ENCODE measurements at places on chromosomes 4 and X.
A peak's percentile ranks its signal among the peaks of the same experiment; 100 is the strongest.

DNA sequence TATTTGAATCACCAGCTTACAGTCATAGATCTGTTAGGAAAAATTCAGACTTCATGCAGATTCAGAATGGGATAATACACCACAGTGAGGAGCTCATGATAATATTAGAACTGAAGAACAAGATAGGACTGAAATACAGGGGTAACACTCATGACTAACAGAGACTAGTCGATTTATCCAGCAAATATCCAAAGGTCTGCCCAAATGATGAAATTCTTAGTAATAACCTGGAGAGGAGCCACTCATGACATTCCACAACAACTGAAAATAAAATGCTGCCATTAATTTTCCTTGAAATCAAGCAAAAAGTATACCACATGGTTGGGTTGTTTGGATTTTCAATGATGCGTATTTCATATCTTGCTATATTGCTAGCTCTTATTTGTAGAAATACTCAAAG is 903.7 kb upstream of the ADGRL3 start:
- DNase-seq, result no peak

DNA sequence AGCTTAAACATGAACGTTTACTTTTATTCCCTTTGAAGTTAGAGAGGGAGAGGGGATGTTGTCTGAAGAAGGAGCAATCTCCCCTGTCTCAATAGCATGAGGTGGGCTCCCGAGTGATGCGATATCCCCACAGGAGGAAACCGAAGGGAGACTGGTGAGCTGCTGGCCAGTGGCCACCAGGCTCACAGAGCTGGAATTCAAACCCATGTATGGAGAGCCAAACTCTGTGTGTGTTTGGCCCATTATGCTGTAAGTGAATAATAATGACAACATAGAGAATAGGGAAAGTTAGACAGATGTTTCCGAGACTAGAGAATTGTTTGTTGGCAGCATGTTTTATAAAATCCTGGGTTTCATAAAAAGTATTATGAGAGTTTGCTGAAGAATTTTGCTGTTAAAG is 66.1 kb upstream of the CLNK start:
- peak; percentile 71 for DNase-seq

- no peak for DNase-seq
Observed at GRCh38 chr4:70544279-70544868, 26.0 kb downstream of the AMTN start.

DNA sequence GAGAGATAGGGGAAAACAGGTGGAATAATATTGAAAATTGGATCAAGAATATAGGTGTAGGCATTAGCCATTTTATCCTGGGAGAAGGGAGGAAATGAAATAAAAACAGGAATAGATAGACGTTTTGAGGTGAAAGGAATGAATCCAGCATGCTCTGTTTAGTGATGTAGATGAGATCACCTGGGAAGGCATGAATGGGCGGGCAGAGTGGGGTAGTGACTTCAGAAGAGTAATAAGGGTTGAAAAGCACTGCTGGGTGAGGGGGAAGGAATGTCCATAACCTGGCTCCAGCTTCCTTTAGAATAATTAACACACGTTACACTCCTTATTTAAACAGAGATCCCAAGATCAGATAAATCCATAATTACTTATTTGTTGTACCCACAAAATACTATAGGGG is 191.1 kb upstream of the ANXA3 start:
- DNase-seq, result no peak

GRCh38 chrX:14777525-14777924 is 95.3 kb downstream of the FANCB start:
- DNase-seq, result no peak

DNA sequence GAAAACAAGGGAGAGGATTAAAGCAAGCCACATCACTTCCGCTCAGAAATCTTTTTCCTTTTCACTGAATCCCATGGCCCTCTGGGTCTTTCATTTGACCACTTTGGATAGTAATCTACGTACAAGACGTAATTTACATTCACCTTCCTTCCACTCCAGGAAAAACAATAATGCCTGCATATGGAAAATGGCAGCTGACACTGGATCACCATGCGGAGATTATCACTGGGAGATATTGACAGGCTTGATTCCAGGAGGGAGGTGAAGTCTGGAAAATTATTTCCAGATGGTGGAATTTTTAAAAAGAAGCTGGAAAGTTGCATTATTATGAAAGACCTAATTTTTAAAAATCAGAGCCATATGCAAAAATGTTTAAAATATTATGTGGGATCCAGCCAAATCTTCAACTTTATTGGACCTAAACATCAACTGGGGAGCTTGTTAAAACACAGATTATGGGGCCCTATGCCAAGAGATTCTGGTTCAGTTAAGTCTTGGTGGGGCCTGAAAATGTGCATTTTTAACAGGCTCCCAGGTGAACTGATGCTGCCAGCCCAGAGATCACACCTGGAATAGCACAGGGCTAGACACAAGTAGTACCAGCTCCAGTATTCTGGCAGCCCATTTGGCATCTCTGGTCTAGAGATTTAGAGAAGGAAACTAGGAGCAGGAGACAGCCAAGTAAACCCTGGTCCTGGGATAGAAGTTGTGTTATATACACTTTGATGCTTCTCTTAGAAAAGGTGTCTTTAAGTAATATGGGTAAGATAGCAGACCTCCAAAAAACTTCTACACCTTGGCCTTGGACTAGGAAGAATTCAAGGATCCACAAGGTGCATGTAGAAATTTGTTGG is 290.3 kb upstream of the LDB2 start:
- DNase-seq, result peak; percentile 87

- no peak for DNase-seq
Observed at GRCh38 chrX:1542994-1543725, 6.2 kb upstream of the P2RY8 start.

- no peak for DNase-seq
Observed at GRCh38 chrX:149515954-149516602, 11.0 kb upstream of the IDS start.

GRCh38 chr4:4791299-4792111 is 68.0 kb upstream of the MSX1 start:
- DNase-seq, result no peak

- DNase-seq, result no peak
Observed at GRCh38 chr4:25271866-25272265, 38.0 kb downstream of the PI4K2B start.

GRCh38 chr4:89720981-89721380 is 116.0 kb downstream of the SNCA start:
- DNase-seq, result no peak

DNA sequence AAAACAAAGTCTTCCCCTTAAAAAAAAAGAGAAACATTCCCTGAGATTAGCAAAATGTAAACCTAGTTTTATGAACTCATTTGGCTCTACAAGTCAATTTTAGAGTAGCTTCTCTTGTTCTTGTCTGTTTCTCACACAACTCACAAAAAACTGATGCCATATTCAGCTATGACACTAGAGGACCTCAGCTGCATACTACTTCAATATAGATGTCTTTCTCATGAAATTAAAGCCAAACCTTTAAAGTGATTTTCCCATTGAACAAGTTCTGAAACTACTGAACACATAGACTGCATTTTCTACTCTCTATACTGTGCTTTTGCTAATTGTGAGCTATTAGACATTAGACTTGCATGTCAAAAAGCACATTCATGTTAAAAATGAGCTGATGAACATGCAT is 49.8 kb downstream of the TBCK start:
- DNase-seq, result peak; percentile 56

GRCh38 chr4:17066236-17066635 is 167.8 kb upstream of the LDB2 start:
- no peak for DNase-seq

- no peak for DNase-seq
Observed at GRCh38 chr4:111494471-111494870, 650.8 kb upstream of the FAM241A start.

DNA sequence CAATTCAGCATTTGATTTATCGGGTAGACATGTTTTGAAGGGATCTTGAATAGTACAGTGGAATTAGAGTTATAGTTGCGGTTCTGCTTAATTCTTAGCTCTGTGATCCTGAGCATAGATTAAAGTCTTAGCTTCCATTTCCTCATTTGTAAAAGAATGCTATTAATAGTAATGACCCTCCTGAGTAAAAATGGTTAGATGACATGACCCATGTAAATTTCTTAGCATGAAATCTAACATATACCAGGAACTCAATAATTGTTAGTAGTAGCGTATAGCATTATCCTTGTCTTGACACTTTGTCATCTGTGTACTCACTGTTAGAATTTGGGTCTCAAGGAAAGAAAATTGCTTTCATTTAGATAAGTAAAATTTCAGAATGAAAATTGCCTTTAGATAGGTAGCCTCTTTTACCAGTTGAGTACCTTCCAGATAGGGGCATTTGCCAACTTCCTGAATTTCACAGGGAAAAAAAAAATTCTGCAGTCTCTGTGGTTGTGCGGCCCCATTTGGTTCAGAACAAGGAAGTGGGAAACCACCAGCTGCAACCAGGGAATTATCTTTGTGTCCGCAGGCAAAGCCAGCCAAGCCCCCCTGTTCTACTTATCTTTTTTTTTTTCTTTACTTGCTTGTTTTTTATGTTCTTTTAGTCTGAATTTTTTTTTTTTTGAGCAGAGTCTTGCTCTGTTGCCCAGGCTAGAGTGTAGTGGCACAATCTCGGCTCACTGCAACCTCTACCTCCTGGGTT is 86.9 kb downstream of the TMEM164 start:
- DNase-seq, result no peak

- no peak for DNase-seq
Observed at GRCh38 chrX:80511969-80512760, 91.9 kb downstream of the TENT5D start.

- no peak for DNase-seq
Observed at GRCh38 chrX:149829751-149830191, 48.0 kb downstream of the MAGEA9 start.

DNA sequence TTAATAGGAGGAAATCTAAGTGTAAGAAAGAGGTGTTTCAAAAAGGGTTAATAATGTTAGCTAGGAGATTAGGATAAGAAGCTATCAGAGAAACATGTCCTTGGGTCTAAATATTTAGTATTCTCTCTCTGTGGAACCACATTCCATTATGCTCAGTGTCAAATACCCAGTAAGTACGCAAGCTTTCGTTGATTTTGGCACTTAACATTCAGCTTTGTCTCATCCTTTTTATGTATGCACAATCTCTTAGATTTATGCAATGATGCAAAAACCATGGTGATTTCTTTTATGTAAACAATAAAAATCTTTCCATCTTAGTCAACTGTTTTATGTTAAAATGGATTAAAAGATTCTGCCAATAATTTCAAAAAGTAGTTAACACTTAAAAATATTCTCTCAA is 129.2 kb downstream of the KLHL13 start:
- DNase-seq, result no peak

DNA sequence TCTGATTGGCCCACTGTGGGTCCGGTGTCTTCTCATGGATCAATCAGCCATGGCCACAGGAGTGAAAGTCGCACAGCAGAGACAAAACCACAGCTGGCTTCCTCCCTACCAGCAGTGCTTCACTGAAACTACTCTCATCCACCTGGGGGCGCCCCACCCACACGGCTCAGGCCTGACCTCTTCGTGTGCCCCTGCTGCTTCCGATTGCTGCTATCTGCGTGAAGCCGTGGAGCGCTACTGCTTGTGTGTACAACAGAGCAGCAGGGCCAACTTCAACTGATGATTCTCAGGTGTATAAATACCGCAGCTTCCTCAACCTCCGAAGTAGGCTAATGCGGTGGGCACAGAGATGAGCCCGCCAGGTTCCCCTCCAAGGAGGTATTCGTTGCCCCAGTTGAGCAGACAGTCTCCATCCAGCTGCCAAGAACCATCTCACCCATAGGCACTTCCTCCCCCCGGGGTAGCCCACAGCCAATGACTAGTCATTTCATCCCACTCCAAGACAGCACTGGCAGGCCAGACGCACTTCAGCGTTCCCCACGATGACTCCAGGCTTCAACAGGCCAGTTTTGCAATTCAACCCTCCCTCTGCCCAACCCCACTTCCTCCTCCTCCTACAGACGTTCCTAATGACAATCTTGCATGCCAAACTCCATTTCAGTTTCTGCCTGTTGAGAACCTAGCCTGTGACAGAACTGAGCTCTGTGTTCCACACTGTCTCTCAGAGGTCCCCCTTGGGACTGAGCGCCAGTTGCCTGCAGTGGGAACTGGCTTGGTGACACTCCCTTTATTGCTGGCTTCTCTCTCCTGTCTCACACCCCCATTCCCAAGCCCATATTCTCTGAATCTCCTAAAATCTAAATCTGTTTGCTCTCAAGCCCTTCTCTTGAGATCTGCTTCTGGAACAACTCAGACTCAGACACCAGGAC is 41.3 kb upstream of the ATP6AP2 start:
- DNase-seq, result peak; percentile 9

DNA sequence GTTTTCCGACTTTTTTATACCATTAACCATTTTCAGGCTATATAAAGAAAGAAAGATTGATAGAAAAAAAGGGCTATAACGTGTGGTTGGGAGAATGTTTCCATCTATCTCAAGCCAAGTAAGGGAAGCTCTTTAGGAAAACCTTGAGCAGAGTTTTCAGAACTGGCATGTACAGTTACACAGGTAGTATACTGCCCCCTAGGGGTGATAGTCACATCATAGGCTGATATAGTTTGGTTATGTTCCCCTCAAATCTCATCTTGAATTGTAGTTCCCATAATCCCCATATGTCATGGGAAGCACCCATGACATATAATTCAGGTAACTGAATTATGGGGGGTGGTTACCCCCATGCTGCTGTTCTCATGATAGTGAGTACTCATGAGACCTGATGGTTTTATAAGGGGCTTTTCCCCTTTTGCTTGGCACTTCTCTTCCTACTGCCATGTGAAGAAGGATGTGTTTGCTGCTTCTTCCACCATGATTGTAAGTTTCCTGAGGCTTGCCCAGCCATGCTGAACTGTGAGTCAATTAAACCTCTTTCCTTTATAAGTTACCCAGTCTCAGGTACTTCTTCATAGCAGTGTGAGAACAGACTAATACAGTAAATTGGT is 186.8 kb downstream of the TMA16 start:
- peak; percentile 7 for DNase-seq

GRCh38 chrX:150696331-150696730 is 3.1 kb downstream of the MTMR1 start:
- DNase-seq, result no peak

DNA sequence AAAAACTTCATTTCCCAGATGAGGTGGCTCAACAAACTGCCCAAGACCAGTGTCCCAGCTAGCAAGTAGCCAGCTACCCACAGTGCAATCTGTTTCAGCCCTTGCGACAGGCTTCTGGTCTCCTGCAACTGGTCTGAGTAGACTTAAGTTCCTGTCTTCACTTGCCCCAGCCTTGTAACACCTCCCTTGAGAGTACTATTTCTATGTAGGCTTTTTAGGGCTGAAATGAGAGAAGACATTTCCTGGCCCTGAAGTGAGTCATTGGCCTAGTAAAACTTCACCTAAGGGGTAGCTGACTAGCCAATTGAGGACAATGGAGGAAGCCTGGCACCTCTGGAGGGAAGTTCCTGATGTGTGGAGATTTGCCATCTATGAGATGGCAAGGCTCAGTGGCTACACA is 80.1 kb upstream of the STIM2 start:
- no peak for DNase-seq

GRCh38 chr4:120481756-120482155 is 415.1 kb upstream of the MAD2L1 start:
- peak; percentile 15 for DNase-seq
